ENCODE measurements at places on chromosomes 2 and 18.
A peak's percentile ranks its signal among the peaks of the same experiment; 100 is the strongest.

DNA sequence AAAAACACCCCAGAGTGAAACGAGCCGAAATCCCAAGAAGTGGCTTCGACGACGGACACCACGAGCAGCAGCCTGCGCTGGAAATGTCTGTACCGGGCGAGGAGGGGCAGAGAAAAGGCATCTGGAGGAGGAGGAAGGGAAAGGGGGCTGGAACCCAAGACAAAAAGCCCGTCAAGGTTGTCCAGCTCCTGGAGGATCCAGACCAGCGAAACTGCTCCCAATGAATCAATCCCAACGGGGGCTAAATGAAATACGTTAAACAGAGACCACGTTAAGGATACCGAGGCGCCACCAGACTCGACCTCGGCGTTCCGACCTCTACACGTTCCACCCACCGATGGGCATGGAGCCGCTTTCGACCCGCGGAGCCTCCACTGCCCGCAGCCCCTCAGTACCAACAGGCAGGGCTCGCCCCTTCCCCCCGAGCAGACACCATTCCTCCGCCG lies 400 bp downstream of the CCDC88A start:
- peak; percentile 25 for DNase-seq

DNA sequence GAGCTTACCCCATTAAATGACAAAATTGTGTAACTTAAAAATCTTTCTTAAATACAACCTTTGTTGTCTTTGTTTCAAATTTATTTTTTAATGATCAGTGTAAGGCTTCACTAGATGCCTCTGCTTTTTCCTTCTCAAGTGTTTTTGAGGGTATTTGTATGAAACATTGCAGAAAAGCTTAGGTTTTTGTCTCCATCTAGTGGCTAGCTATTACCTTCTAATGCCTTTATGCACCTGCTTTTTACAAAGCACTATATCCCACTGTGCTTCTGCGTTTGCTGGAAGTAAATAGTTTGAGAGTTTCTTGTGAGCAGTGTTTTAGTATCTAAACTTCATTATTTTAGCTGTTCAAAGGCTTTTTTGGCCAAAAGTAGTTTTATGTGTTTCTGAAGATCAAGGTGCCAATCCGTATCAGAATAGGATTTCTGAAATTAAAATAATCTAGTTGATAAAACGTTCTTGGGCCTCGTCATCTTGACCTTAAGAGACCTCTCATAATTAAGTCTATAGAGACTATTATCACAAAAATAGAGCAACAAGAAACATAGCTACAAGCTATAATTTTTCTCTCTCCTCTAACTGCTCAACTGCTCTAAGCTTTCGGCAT lies 47.0 kb downstream of the IWS1 start:
- peak; percentile 36 for DNase-seq

DNA sequence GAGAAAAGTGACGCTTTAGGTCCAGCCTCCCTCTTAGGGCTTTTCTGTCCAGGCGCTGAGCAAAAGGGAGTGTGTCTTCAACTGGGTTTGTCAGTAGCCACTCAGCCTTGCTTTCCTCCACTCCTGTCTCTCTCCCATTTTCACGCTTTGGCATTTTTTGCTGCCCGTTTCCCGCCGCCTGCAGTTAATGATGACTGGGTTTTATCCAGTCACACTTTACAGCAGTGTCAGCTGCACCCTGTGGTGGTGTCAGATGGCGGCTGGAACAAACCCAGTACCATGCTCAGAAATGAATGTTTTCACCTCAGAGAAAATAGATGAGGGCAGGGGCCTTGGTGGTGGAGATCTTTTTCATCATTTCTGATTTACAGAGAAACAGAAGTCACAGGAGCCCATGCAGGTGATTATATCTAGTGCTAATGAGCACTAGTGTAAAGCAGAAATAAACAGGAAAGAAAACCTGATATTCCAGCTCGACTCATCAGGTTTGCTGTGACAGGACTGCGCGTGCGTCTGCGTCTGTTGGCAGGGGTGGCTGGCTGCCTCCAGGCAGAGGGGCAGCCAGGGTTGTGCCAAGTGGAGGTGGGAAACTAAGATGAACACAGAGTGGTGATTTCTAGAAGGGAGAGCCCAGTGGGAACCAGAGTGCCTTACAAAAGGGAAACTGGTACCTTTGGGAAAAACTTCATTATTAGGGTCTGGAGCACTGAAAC lies 139.9 kb downstream of the TANC1 start:
- DNase-seq = peak; percentile 17

GRCh38 chr2:21067125-21067524 lies 23.3 kb upstream of the APOB start:
- DNase-seq = no peak

- no peak for DNase-seq
Observed at GRCh38 chr2:198173864-198174263, 369.5 kb downstream of the PLCL1 start.

DNA sequence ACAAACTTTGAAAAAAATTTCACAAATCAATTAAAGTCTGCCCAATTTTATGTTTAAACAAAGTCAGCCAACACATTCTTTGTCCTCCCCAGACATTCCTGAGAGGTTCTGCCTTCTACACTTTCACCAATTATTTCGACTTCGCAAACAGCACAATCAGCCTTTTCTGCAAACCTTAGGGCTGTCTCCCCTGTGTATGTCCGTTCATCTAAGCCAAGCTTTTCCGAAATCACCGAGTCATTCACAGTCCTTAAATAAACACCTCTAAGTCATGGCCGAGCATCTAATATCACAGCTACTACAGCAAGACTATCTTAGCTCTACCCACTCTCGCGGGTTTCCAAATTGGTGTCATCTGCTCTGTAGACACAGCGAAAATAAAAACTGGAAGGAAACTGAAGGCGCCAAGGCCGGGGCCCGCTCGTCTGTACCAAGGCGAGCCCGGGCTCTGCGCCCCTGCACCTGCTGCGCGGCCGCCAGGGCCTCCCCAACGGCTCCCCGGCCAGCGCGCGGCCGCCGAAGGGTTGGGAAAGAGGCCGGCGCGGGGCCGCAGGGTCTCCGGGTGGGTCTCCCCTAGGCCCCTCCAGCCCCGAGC lies 730 bp downstream of the ODC1 start:
- peak; percentile 22 for DNase-seq

DNA sequence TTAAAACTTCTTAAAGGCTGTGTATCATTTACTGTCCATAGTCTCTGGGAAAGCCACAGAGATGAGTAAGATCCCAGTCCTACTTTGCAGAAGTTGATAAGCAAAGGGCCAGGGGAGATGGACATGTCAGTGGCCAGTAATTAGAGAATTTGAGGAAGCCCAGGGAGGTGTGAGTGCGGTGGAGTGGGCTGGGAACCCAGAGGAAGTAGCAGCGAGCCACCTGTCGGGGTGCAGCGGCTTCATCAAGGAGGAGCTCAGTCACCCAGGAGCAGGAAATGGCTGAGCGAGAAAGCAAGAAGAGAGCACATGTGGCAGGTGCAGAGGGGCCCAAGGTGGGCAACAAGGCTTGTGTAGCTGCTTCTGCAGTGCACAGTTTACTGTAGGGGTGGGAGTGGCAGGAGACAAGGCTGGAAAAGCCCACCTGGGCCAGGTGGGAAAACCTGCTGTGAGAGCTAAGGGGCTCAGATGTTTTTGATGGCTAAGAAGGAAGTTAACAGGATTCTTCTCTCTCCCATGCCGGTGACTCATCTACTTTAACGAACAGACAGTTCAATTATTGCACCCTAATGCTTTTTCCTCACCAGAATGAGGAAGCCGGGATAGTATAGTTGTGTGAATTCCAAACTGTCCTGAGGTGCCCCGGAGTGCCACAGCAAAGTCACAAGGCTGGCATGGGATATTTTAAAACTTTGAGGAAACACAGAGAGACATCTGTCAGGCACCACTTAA lies 34.8 kb upstream of the MGAT5 start:
- DNase-seq = no peak

- DNase-seq = no peak
Observed at GRCh38 chr18:48948112-48949049, 2.4 kb downstream of the SMAD7 start.

DNA sequence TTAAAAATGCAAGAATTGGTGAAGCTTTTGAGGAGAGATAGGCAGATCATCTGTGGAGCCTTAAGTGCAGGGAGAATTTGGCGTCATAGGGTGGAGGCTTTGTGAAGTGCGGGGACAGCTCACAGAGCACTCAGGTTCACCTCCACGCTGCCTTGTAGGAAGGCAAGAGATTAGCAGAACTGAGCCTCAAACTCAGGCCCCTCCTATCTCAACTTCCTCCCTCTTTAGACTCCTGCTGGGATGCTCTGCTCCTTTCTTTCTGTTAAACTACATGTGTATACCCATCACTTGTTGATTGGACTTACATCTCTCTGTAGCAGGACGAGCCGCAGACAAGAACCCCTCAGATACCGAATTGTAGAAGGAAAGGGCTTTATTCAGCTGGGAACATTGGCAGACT lies 422.2 kb downstream of the SETBP1 start:
- no peak for DNase-seq

- peak; percentile 6 for DNase-seq
Observed at GRCh38 chr2:128347701-128348539, 29.3 kb upstream of the HS6ST1 start.

DNA sequence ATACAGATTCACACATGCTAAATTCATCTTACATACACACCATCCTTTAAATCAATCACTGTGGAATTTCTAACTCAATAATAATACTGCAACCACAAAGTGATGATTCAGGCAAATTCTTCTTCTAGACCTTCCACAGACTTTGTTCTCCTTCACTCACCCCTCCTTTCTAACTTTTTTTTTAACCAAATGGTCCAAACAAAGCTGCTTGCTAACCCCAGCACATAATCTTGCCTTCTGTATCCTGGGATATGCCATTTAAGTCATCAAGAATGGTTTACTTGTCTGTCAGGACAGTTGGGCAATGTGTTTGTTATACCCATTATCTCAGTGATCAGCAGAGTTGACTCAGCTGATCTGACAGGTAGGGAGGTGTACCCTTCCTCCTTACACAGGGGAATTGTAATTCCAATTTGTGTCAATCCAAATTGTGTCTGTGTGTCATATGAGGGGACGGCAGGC lies 10.0 kb downstream of the SLC40A1 start:
- DNase-seq = no peak

- no peak for DNase-seq
Observed at GRCh38 chr2:2909086-2910035, 468.3 kb downstream of the EIPR1 start.

DNA sequence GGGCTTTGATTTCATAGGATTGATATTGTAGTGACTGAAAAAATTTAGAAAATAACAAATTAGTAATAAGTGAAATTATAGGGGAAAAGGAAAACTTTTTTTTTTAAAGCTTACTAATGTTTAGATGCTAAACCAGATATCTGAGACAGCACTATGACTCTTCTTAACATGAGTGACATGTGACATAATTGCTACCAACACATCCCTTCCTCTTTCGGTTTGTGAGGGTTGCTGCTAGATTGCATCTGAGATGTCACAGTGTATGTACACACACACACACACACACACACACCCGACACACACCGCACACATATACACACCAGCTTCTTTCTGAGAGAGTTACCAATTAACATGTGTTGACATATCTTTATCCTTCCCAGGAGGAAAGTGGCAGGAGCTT lies 18.0 kb downstream of the RAPGEF4 start:
- no peak for DNase-seq

DNA sequence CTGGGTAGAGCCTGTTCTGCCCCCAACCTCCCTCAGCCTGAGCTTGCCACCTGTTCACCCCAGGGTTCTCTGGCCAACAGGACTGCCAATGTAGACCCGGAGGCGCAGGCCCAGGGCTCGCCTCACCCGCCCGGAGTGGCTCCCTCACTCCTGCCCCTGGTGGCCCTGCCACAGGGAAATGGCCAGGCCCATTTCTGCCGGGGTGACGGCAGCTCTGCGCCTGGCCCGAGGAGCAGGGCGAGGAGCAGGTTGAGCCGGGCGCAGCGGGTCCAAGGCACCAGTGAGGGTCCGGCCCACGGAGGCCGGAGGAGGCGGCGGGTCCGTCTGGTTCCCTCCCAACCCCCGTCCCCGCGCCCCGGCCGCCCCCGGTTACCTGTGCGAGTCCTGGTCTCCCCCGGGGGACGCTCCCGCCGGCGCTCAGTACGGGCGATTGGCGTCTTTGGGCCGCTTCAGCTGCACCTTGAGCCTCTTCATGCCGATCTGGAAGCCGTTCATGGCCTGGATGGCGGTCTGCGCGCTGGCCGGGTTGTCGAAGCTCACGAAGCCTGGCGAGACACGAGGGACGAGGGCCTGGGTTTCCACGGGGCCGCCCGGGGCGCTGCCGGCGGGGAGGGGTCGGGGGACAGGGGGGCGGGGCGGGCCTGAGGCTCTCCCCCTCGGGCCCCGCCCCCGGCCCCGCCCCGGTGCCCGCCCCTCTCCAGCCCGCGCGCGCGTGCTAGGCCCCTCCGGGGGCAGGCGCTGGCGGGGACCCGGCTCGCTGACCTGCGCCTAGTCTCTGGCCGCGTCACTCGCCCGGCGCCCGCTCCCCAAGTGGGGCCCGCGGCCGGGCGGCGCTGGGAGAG lies 312.0 kb downstream of the CELF4 start:
- DNase-seq = no peak

DNA sequence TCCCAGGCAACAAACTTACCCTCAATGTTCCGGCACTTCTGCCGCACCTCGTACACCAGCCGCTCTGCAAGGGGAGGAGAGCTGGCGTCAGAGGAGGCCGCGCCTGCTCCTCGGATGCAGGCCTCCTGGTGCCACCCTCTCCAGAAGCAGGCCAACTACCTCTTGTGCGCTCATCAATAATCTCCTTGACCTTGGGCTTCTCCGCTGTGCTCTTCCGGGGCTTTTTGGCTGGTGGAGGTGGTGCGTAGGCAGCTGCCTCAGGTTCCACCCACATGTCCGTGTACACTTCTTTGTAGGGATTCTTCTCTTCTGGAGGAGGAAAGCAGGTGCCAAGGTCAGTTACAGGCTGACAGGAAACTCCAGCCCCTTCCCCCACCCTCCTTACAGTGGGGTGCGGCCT lies 77.6 kb upstream of the POMC start:
- no peak for DNase-seq

DNA sequence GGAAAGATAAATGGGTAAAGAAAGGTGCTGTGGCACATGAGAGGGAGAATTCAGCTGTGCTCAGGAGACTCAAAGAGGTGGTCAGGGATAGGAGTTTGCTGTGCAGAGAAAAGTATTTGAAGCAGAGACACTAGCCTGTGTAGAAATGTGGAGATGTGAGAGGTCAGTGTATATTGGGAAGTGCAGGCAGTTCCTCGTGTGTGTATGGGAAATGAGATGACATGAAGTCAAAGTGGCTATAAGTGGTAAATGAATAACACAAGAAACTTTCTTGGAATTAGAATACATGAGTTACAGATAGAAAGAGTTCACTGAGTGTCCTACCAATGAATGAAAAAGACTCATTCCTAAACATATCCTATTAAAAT lies 11.6 kb downstream of the MAP3K20 start:
- no peak for DNase-seq

DNA sequence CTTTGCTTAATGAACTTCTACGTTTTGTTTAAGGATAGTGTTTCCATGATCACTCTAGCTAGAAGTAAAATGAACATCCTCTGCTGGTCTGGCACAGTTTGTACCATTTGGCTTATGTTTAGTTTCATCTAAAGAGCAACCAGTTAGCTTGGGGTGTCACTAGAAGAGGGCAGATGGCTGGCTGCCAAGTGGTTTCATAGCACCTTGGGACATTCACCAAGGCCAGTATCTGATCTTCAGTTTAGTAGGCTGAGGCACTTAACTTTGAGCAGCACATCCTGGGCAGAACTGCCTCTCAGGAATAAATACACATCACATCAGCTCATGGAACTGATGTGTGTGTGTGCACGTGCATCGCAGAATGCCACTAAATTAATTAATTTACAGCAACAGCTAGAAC lies 68.4 kb downstream of the NXPH2 start:
- DNase-seq = peak; percentile 36

Measured in NCI-H2029 treated with DMSO at 0.1 percent for 48 hours (cell line).